Type B pancreatic cell (in vitro differentiated cells): ENCODE measurements at places on chromosomes 3 and 15.

GRCh38 chr3:31840252-31840651, 140.8 kb downstream of the OSBPL10 start:
- no peak for DNase-seq
- H3K27me3 ChIP-seq: peaks cover 3% of the 10 kb centered on the region

DNA sequence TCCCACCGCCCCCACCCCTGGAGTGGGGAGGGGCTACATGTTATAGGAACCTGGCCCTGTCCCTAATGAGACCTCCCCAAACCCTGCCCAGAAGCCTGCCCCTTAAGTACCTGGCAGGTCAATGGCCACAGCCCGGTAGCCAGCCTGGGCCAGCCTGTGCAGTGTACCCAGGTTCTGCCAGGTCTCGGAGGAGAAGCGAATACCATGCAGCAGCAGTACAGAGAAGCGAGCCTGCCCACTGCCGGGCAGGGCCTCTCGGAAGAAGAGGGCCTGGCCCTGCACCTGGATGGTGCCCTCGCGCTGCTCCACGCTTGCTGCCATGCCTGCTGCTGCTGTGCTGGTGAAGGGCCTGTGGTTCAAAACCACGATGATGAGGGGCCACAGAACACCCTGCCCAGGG, 2.5 kb downstream of the ABHD14B start:
- no peaks in the 10 kb centered on the region for H3K27me3 ChIP-seq
- peaks cover 27% of the 10 kb centered on the region for H3K4me1 ChIP-seq
- DNase-seq: no peak
- no peaks in the 10 kb centered on the region for H3K36me3 ChIP-seq

- H3K4me3 ChIP-seq: no peak overlapping the region
- H3K27me3 ChIP-seq: no peaks in the 10 kb centered on the region
- peaks cover 63% of the 10 kb centered on the region for H3K4me1 ChIP-seq
- no peaks in the 10 kb centered on the region for H3K36me3 ChIP-seq
- no peak overlapping the region for H3K27ac ChIP-seq
Measured at GRCh38 chr3:159859424-159859823, 129.2 kb upstream of the IL12A start.

- no peak overlapping the region for H3K4me3 ChIP-seq
- no peaks in the 10 kb centered on the region for H3K27me3 ChIP-seq
- no peaks in the 10 kb centered on the region for H3K36me3 ChIP-seq
- peaks cover 14% of the 10 kb centered on the region for H3K4me1 ChIP-seq
- H3K27ac ChIP-seq: no peak overlapping the region
Measured at GRCh38 chr3:155065537-155065936, 14.6 kb upstream of the MME start.

GRCh38 chr3:127254033-127254644, 33.7 kb downstream of the PRR20G start:
- peaks cover 19% of the 10 kb centered on the region for H3K27me3 ChIP-seq
- DNase-seq: no peak
- no peaks in the 10 kb centered on the region for H3K36me3 ChIP-seq
- H3K4me3 ChIP-seq: no peak overlapping the region
- peaks cover 4% of the 10 kb centered on the region for H3K4me1 ChIP-seq

DNA sequence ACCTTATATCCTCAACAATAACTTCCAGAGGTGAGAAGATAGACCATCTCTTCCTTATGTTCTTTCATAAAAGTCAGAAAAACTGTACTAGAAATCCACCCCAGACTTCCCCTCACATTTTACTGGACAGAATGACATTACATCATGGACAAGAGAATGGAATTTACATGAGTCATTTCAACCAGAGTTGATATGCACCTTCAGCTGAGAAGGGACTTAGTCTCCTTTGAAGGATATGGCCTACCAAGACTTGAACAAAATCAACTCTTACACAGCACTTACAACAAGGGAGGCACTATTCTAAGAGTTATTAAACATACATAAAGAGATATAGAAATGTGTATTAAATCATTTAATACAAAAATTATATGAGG, 380.0 kb upstream of the DPH6 start:
- H3K36me3 ChIP-seq: no peaks in the 10 kb centered on the region
- DNase-seq: no peak
- peaks cover 2% of the 10 kb centered on the region for H3K4me1 ChIP-seq
- H3K27me3 ChIP-seq: no peaks in the 10 kb centered on the region

DNA sequence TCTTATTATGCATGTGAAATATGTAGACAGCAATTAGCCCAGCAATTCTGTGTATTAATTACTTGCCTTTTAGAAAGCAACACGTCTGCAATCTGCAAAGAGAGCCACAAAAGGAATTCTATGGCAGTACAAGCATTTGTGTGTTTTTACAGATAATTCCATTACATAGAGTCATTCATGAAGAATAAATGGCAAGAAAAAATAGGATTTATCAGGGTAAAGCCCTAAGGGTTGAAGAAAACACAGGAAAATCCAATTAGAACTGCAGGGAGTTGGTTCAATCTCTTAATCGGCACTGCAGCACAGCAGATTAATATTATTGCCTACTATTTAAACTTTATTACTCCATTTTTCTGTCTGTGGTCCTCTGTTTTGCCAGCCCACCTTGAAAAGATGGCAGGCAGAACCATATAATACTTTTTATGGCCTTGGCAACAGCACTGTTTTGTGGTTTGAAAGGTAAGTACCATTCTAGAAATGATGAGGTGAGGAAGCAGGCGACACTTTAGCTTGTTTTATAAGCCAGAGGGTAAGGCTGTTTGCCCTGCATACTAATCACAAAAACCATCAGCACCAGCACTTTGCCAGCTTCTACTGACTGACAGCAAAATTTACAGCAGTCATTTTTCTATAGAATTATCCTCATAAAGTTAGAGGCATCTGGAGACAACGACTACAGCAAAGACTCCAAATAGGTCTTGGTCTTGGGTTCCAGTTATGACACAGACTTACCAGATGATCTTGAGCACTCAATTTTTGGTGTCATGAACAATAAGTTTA, 638.2 kb upstream of the NAALADL2 start:
- H3K27me3 ChIP-seq: no peaks in the 10 kb centered on the region
- no peak overlapping the region for H3K27ac ChIP-seq
- no peak overlapping the region for H3K4me3 ChIP-seq

DNA sequence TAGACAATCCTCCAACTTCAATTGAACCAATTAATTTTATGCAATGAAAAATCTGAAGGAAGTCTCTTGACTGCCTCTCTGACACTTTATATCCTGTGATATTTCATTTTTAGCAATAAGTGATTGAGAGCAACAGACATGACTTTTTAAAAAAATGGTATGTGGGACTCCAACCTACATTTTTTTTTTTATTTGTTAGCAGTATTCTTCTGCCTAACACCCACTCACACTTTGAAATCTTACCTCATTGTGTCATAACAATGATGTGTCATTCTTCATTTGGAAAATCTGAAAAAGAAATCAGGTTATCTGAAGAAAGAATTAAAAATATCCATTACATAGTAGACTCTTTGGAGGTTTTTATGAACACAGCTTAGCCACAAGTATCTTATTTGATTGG, 541.3 kb upstream of the KCNMB2 start:
- no peak overlapping the region for H3K27ac ChIP-seq
- no peaks in the 10 kb centered on the region for H3K27me3 ChIP-seq
- no peak for DNase-seq
- no peak overlapping the region for H3K4me3 ChIP-seq
- H3K4me1 ChIP-seq: peaks cover 10% of the 10 kb centered on the region

DNA sequence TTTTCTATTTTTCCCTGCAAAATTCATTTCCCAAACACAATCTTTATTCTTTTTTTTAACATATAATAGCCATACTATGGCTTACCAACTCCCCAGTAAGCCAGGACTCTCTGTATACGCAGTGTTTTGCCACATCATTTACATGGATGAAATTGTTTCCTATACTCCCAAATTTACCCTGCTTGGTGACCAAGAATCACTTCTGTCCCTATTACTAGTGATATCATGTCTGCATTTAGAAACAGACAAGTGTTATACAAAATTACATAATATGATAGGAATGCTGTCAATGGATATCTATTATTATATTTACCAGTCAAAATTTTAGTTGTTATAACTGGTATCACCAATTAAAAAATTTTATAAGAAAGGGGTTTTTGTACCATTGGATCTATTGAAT, 77.8 kb downstream of the LIPC start:
- H3K27me3 ChIP-seq: no peaks in the 10 kb centered on the region
- no peaks in the 10 kb centered on the region for H3K36me3 ChIP-seq
- peaks cover 12% of the 10 kb centered on the region for H3K4me1 ChIP-seq
- DNase-seq: no peak

GRCh38 chr3:13051066-13051465, 22.2 kb downstream of the IQSEC1 start:
- H3K4me1 ChIP-seq: peaks cover 16% of the 10 kb centered on the region
- no peak for DNase-seq
- H3K27me3 ChIP-seq: peaks cover 3% of the 10 kb centered on the region
- H3K27ac ChIP-seq: no peak overlapping the region

GRCh38 chr3:110174908-110175307, 837.6 kb upstream of the DPPA4 start:
- no peaks in the 10 kb centered on the region for H3K27me3 ChIP-seq
- no peaks in the 10 kb centered on the region for H3K36me3 ChIP-seq
- DNase-seq: no peak

GRCh38 chr15:61951949-61952348, 108.3 kb downstream of the VPS13C start:
- H3K27me3 ChIP-seq: no peaks in the 10 kb centered on the region
- peaks cover 39% of the 10 kb centered on the region for H3K36me3 ChIP-seq
- DNase-seq: no peak
- H3K4me3 ChIP-seq: no peak overlapping the region

DNA sequence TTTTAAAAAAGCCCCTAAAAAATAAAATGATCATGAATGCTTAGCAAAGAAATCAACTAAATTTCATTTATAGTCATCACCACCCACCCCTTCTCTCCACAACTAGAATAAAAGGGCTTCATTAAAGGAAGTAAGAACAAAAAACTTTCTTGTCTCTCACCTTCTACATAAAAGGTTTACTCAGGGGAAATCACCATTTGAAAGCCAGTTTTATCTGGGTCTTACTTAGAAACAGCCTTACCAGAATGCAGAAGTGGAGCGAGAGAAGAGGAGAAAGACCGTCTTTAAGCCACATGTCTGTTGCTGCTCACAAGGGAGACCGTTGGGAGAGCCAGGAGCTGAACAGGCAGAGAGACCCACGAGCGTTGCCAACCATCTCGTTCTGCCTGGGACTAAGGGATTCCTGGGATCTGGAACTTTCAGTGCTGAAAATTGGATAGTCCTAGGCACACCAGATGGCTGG, 350.1 kb upstream of the PROK2 start:
- H3K27me3 ChIP-seq: no peaks in the 10 kb centered on the region
- no peaks in the 10 kb centered on the region for H3K36me3 ChIP-seq
- H3K27ac ChIP-seq: no peak overlapping the region
- H3K4me1 ChIP-seq: no peaks in the 10 kb centered on the region
- no peak for DNase-seq

DNA sequence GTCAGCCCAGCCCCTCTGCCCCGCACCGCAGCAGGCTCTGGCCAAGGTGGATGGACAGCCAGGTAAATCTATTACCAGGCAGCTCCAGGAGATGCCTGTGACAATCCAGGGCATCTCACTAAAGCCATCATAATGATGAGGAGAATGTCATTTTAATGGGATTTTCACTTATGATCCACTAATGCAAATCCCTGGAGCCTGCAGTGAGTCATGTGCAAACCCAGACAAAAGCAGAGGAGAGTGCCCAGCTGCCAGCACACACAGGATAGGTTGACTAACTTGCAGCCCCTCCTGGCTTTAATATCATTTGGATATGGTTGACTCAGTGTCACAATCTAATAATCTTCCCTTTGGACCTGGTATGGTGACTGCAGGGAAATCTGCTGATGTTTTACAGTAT, 206.9 kb upstream of the TRIM42 start:
- H3K4me1 ChIP-seq: peaks cover 11% of the 10 kb centered on the region
- H3K27ac ChIP-seq: no peak overlapping the region
- no peak overlapping the region for H3K4me3 ChIP-seq
- peaks cover 3% of the 10 kb centered on the region for H3K27me3 ChIP-seq
- no peak for DNase-seq

GRCh38 chr3:31747785-31748184, 215.1 kb downstream of the STT3B start:
- H3K27ac ChIP-seq: peak overlapping the region; percentile 75
- H3K36me3 ChIP-seq: no peaks in the 10 kb centered on the region
- H3K27me3 ChIP-seq: no peaks in the 10 kb centered on the region
- DNase-seq: no peak
- H3K4me1 ChIP-seq: peaks cover 44% of the 10 kb centered on the region
- peak overlapping the region; percentile 67 for H3K4me3 ChIP-seq
